AG10803 (cell line): ENCODE measurements at places on chromosomes 12 and 14.

- DNase-seq, result peak; percentile 76
Observed at GRCh38 chr14:79584679-79585078, 626.6 kb downstream of the DIO2 start.

DNA sequence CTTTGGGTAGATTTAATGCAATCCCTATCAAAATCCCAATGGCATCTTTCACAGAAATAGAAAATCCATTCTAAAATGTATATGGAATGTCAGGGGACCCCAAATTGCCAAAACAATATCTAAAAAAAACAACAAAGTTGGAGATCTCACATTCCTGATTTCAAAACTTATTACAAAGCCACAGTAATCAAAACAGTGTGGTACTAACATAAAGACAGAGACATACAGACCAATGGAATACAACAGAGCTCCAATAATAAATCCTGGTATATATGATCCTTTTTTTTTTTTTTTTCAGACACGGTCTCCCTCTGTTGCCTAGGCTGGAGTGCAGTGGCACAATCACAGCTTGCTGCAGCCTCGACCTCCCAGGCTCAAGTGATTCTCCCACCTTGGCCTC is 4.7 kb downstream of the TMBIM4 start:
- DNase-seq, result no peak

DNA sequence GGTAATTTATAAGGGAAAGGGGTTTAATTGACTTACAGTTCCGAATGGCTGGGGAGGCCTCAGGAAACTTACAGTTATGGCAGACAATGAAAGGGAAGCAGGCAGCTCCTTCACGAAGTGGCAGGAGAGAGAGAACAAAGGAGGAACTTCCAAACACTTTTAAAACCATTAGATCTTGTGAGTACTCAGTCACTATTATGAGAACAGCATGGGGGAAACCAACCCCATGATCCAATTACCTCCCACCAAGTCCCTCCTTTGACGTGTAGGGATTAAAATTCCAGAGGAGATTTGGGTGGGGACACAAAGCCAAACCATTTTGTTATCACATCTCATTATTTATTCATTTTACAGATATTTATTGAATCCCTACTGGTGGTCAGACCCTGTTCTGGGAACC is 822.8 kb downstream of the GALC start:
- DNase-seq, result no peak

DNA sequence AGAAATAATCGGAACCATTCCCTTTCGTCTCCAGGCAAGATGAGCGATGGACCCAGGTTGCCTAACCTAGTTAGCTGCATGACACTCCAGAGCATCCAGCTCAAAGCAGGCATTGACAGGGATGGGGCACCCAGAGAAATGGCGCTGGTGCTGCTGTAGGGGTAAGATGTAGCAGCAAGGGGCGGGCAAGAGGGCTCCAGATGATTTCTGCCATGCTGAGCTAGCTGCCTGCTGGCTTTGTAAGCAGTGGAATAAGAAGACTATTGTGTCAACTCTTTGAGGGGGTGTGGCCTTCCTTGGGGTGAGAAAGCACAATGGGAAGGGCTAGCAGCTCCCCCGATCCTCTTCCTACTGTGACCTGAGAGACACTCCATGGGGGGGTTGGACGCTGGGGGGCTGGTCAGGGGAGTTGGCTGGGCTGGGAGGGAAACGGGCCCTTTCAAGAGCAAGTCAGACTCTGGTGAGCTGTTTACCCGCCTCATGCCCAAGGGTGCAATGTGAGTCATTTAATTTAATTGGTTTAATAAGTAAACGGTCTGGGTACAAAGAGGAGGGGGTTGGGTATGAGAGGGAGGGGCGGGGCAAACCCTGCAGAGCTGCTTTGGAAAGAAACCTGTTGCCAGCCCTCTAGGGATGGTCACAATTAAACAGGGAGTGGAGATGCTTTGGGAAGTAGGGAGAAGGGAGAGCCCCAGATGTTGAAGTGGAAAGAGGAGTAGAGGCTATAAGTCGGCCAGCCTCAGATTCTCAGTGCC is 50.5 kb downstream of the B4GALNT3 start:
- no peak for DNase-seq

GRCh38 chr14:50399251-50400032 is 2.8 kb upstream of the CDKL1 start:
- DNase-seq, result peak; percentile 63

GRCh38 chr12:131137009-131137835 is 183.5 kb downstream of the ADGRD1 start:
- no peak for DNase-seq

- peak; percentile 47 for DNase-seq
Observed at GRCh38 chr12:49043856-49044258, 16.7 kb downstream of the KMT2D start.

GRCh38 chr12:53325511-53326061 is 4.2 kb upstream of the AAAS start:
- no peak for DNase-seq

- peak; percentile 87 for DNase-seq
Observed at GRCh38 chr12:58920102-58920960, at the start of gene LRIG3. LRIG3 (minus strand) TSS chr12:58920504; CDS start chr12:58920235, 269 bp downstream.

GRCh38 chr12:71764587-71765321 is 10.1 kb downstream of the RAB21 start:
- DNase-seq, result no peak

DNA sequence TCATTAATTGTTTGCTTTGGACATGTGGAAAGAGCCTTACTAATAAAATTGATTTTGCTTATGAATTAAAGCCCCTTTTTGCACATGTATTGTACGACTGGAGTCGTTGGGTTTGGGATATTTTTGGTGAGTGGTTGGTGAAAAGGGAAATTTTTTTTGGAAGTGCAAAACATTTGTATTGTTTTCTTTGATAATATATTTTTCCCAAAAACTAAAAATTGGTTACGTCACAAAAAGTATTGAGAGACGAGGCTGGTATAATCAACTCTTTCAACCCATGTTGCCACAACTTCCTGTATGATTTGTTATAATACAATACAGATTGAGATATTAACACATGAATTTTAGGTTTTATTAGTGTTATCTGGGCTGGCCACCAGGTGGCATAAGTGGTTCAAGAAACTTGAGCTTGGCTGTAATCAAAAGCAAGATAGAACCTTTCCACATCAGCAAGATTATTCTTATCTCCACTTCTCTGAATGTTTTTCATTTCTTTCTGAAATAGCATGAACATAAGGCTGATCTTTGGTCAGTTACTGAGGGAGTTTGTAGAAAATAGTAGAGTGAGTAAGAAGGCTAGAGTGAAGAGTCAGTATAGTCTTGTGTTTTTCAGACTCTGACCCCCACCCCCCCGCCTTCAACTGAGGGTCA is 8.7 kb downstream of the NGDN start:
- peak; percentile 68 for DNase-seq

DNA sequence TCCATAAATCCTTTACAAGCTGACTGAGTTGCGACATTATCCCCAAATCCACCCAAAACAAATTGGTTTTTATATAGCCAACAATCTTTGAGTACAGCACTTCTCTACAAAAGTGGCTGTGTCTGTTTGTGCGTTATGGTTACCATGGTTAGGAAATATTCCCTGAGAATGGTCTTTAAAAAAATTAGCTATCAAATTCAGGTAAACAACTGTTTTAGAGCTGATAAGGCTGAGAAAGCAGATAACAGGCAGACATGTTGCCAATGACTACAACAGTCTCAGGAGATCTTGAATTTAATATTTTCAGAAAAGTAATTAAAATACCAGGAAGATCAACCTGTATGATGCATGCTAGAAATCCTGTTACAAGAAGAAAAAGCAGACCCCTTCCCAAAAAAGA is 248.0 kb downstream of the RASSF9 start:
- DNase-seq, result no peak

GRCh38 chr14:69107407-69108003 is 45.4 kb downstream of the DCAF5 start:
- DNase-seq, result peak; percentile 62

- DNase-seq, result peak; percentile 21
Observed at GRCh38 chr14:50740856-50741255, 72.8 kb upstream of the SAV1 start.

- no peak for DNase-seq
Observed at GRCh38 chr12:111868676-111869588, 26.9 kb downstream of the MAPKAPK5 start.

GRCh38 chr14:102630405-102630804 is 38.0 kb downstream of the RCOR1 start:
- no peak for DNase-seq

DNA sequence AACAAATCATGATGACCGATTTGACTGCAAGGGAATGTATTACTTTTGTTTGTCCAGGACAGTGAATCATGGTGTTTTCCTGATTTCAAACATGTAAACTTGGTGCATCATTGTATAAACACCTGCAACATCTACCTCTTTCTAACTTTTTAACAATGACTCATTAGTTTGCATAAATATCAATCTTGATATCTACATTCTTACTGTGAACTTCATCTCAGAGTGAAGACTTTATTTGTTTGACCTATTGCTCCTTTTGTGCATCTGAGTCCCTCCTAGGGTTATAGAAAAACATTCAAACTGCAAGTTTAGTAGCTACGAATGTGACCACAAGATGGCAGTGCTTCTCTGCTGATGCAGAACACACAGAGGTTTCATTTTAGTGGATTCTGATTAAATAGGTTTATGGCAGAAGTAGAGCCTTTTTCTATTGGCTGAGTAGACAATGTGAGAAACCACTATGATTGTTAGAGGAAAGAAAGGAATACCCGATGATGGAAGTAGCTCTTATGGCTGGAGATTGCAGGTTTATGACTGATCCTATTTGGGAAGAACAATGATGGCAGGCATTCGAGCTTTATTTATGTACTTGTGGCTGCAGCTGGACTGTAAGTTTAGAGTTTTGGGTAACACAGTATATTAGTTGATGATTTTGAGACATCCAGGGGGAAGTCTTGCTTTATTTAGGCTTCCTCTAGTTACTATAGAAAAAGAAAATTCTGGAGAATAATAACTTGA is 244.2 kb upstream of the OR4E1 start:
- peak; percentile 34 for DNase-seq

DNA sequence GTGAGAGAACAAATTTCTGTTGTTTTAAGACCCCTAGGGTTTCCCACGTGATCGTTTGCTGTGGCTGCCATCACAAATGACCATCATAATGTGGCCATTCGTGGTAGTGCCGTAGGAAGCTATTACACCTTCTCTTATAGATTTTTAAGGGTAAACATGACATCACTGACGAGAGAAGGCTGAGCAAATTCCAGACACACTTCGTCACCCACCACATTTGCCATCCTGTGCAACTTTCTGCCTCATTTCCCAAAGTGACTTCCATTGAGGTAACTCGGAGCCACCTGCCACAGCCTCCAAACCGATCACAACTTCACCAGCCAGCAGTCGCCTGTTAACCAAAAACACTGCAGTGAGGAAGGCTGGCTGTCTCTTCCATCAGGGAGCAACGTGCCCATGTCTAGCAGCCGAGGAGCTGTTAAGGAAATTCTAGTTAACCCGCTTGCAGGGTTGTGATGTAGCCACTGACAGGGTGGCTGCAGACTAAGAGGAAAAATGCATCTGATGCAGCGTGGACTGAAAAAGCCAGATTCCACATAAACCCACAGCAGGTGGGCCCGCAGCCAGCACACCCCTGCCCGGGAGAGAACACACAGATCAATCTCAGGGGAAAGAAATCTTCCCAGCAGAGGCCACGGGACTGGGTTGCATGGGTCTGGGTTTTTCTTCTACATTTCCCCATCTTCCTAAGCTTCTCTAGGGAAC is 44.6 kb downstream of the CCDC85C start:
- DNase-seq, result peak; percentile 48

DNA sequence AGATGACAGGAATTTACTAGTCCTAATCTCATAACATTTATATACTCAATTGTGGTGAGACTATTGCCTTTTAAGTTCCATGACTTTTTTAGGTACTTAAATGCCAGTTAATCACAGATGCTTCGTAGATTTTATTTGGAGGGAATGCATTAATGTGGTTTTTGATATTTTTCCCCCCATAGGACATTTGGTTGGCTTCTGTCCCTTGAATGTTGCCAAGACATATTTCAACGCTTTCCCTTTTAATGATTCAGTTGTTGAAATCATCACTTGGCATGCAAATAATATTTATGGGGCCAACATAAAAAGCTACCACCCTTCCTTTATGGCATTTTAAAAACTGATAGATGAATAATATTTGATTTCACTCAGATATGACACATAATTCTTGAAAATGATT is 172.1 kb downstream of the ACSS3 start:
- peak; percentile 6 for DNase-seq

DNA sequence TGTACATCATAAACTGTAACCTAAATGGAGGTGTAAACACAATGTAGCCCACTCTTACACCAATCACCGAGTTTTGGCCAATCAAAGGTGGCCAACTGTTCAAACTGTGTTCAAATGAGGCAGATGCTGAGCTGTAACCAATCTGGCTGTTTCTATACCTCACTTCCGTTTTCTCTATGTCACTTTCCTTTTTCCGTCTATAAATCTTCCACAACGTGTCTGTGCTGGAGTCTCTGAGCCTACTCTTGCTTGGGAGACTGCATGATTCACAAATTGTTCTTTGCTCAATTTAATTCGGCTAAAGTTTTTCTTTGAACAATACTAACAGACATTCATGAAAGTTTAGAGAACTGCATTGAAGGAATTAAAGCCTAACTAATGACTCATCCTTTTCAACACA is 547.1 kb upstream of the USP15 start:
- no peak for DNase-seq

DNA sequence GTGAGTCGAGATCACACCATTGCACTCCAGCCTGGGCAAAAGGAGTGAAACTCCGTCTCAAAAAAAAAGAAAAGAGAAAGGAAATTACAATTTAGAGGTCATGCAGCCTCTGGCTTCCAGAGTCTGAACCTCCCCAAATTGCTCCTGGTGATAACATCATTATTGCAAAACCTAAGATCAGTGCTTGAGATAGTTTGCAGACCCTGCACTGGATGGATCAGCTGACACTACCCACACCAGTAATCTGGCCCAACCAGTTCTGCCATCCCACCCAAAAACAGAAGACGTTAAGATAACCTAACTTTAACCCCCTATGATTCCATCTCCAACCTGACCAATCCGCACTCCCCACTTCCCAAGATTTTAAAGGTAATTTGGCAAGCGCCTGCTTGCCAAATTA is 353.7 kb upstream of the DIO2 start:
- no peak for DNase-seq
